ENCODE measurements at places on chromosomes 13 and 19.

GRCh38 chr13:85544756-85545155, 254.5 kb downstream of the SLITRK6 start:
- DNase-seq, result no peak

GRCh38 chr13:25905611-25906010, 146.2 kb downstream of the SHISA2 start:
- DNase-seq, result no peak

DNA sequence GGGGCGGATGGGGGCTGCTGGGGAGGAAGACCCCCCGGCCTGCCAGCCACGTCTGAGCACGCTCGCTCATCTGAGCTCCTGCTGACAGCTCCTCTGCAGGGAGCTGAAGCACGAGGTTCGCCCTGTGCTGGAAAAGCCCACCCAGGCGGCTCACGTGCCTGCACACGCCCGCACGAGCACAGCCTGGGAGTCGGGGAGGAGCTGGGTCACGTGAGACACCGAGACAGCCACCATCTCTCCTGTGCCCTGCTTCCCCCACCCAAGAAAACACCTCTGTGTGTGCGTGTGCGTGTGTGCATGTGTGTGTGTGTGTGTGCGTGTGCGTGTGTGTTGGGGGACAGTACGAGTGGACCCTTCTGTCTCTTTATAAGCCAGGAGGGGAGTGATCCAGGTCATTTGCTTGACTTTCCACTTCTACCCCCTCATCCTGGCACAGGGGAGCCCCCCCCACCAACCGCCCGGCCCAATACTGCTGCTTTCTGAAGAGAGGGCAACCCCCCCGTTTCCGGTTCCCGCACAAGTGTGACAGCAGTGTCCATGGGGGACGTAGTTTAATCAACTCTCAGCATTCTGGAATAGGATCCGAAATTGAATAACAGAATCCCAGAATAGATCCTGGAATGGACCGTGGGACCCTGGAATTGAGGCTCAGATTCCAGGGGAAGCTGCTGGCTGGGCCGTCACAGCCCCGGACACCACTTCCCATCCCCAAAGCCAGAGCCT, 42.5 kb downstream of the CELF5 start:
- DNase-seq, result no peak

- no peak for DNase-seq
These were observed 456.0 kb downstream of the TBC1D4 start for GRCh38 chr13:75025956-75026355.

DNA sequence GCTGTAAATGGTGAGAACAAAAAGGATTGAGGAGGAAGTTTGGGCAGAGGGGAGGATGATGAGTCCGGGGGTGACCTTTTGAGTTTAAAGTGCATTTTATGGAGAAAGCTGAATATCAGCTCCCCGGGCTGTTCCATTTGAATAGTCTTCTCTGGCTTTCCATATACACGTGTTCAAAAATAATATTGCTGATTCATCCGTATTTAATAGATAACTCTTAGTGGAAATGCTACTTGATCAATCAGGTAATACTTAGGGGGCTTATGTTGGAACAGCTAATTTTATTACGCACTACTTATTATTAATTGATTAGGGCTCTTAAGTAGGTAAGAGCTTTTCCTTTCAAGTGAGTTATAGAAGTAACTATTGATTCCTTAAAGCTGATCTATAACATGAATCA, 76.4 kb downstream of the ERCC5 start:
- DNase-seq, result no peak

GRCh38 chr19:28685802-28686201, 527.1 kb downstream of the UQCRFS1 start:
- no peak for DNase-seq

- DNase-seq, result no peak
These were observed 410.9 kb upstream of the SPRY2 start for GRCh38 chr13:80751854-80752253.

GRCh38 chr19:48390188-48391099, 907 bp downstream of the KDELR1 start:
- DNase-seq, result peak; percentile 74

- DNase-seq, result peak; percentile 20
These were observed 4.2 kb downstream of the PDX1 start for GRCh38 chr13:27923794-27924528.

- no peak for DNase-seq
These were observed 12.5 kb downstream of the INTS6 start for GRCh38 chr13:51440381-51440780.

- no peak for DNase-seq
These were observed 6.3 kb upstream of the RXFP2 start for GRCh38 chr13:31733066-31733465.

GRCh38 chr13:63855457-63856118, 2439.9 kb upstream of the PCDH20 start:
- no peak for DNase-seq

- DNase-seq, result no peak
These were observed 2.2 kb downstream of the TRIM28 start for GRCh38 chr19:58546019-58546530.

DNA sequence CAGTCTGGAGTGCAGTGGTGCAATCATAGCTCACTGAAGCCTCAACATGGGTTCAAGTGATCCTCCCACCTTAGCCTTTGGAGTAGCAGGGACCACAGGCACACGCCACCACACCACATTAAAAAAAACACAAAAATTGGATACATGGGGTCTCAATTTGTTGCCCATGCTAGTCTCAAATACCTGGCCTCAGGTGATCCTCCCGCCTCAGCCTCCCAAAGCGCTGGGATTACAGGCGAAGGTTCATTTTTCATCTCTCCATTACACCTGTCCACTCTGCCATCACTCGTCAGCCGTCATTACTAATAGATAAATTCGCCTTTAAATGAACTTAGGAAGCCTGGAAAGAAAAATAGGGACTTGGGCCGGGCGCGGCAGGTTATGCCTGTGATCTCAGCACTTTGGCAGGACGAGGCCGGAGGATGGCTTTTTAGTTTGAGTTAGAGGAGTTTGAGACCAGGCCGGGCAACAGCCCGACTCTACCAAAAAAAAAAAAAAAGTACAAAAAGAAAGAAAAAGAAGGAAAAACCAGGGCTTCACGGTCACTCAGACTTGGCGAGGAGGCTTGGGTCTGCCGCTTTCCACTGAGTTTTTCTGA, 685 bp upstream of the SUPT5H start:
- no peak for DNase-seq

- no peak for DNase-seq
These were observed 89.2 kb downstream of the MZT1 start for GRCh38 chr13:72638059-72638815.

DNA sequence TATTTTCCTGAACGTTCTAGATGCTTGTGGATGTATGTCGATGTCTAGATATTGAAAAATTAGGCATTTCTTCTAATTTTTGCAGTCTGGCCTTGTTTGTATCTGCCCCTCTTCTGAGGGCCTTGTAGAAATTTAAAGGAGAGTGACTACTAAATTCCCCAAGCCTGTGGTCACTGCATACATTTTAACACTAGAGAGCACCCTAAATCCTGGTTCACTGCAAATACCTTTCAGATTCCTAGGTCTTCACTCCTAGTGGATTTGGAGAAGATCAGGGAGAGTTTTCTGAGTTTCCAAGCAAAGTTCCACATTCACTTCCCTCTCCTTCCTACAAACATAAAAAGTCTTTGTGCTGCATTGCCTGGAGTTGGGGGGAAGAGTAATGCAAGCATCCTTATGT, 1272.5 kb downstream of the OLFM4 start:
- DNase-seq, result no peak

- DNase-seq, result no peak
These were observed 562.0 kb downstream of the MYO16 start for GRCh38 chr13:109191413-109191812.

GRCh38 chr19:40246292-40247073, 20.0 kb upstream of the CCNP start:
- DNase-seq, result no peak

GRCh38 chr13:87676254-87677042, 5.3 kb downstream of the SLITRK5 start:
- DNase-seq, result no peak

GRCh38 chr13:49472186-49472585, 23.6 kb upstream of the PHF11 start:
- DNase-seq, result no peak

DNA sequence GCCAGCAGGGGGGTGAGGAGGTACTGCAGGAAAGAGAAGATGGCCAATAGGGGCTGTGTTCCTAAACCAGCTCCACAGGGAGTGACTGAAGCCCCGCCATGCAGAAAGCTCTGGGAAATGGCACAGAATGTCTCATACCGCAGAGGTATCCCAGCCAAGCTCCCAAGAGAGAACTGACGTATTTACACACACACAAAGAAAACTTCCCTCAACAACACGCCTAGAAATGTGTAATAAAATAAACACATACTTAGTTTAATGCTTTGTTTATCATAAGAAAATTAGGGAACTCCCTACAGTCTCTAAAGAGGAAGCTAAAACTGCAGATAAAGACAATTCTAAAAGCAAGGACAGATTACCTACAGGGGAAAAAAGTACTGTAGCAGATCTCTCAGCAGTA, 40.0 kb downstream of the ESD start:
- no peak for DNase-seq

GRCh38 chr19:53034948-53035675, 9.4 kb upstream of the ERVV-2 start:
- DNase-seq, result no peak

- no peak for DNase-seq
These were observed 135.9 kb downstream of the RAP2A start for GRCh38 chr13:97569841-97570240.

DNA sequence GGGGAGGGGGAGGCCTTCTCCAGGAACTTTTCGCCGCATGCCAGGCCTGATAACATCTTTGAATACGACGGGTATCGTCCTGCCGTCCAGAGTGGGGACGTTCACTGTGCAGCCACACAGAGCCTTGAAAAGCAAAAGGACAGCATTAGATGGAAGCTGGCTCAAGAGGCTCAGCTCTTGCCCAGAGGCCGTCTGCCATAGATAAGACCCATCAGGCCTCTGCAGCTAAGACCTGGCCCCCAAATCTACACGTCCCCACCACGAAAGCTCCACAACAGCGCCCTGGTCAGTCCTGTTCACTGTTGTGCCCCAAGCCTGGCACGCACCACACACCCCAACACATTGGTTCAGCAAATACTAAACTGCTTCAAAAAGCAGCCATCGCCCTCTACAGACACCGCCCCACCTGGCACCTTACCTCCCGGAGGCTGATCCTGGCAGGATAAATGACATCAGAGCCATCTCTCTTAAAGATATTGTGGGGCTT, 2.1 kb downstream of the DNAJB1 start:
- DNase-seq, result no peak

GRCh38 chr19:3179739-3180293, 1.2 kb downstream of the S1PR4 start:
- DNase-seq, result peak; percentile 61

- DNase-seq, result no peak
These were observed 359.4 kb downstream of the ITGBL1 start for GRCh38 chr13:101811881-101812280.

DNA sequence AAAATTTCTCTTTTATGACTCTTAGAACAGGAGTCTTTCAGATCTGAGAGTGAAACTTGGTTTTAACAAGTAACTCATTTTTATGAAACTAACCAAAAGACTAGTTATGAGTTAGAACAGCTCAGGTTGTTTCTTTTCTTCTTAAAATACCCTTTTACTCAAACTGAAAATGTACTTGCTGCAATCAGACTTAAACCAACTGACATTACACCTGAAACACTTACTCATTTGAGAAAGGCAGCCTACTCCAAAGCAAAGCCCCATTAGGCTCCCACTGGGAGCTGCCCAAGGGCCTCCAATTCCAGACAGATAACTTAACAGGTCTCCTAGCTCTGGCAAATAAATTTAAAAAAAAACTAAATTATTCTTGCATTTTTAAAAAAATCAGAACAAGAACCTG, 3.6 kb downstream of the FOXO1 start:
- DNase-seq, result peak; percentile 44

- DNase-seq, result no peak
These were observed 51.5 kb upstream of the MRI1 start for GRCh38 chr19:13712767-13713201.

- DNase-seq, result no peak
These were observed 132.2 kb downstream of the NUFIP1 start for GRCh38 chr13:44857061-44857460.

- DNase-seq, result peak; percentile 95
These were observed 2.8 kb downstream of the PTGER1 start for GRCh38 chr19:14472202-14472938.

- no peak for DNase-seq
These were observed 57.6 kb downstream of the PCCA start for GRCh38 chr13:100146534-100146933.

- DNase-seq, result no peak
These were observed 16.0 kb downstream of the LSM4 start for GRCh38 chr19:18306888-18307260.

DNA sequence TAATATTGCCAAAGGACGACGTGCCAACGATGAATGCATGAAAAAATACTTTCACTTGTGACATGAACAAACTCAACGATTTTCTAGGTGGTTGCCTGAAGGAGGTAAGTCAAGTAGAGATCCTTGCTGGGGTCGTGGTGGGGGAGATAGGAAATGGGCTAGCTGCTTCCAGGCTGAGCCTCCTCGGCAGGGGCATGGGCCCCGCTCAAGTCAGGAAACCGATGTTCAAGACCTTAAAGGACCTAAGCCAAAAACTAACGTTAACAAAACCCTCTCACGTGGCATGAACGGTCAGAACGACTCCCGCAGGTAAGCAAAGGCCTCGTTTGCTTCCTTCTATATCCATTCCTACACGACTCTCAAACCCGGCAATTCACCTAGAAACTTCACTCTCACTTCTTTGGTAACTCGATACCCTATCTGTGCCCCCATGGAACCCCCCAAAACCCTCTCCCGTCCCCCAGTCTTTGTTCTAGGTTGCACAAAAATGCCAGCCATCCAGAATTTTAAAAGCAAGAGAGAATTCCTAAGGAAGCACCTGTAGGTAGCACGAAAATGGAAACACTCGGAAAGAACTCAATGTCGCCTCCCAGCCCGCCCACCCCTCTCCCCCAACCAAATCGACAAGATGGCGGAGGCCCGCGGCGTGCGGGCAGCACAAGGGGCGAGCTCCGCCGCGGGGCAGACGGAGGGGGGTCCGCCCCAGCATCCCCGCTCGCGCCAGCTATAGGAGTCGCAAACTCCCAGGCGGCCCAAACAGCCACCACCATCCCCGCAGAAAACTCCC, 13.6 kb downstream of the ACP4 start:
- DNase-seq, result peak; percentile 58

- no peak for DNase-seq
These were observed 166.8 kb downstream of the DCT start for GRCh38 chr13:94312511-94313216.

GRCh38 chr19:27776524-27776923, 1436.4 kb downstream of the UQCRFS1 start:
- DNase-seq, result no peak

- DNase-seq, result no peak
These were observed 19.7 kb upstream of the PLPP2 start for GRCh38 chr19:310781-311496.

DNA sequence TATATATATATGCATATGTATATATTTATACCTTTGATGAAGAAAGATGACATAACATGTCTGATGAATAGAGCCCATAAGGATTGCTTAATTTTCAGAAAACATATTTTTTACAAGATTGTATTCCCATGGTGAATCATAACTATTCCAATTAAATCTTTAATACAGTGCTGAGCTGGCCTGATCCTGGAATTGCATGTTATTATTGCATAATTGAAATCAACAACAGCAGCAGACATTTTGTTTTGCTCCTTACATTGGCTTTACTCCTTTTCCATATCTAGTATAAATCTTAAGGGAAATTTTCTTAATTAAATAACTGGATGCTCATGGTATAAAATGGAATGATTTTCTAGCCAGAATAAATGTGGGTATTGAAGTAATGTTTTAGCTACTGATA, 22.0 kb downstream of the POSTN start:
- DNase-seq, result no peak

GRCh38 chr19:13846557-13847406, 30.2 kb upstream of the NANOS3 start:
- peak; percentile 99 for DNase-seq

Measured in stimulated activated naive CD8-positive, alpha-beta T cell treated with anti-CD3 and anti-CD28 coated beads, Interleukin-15, Interleukin-2, amounts not matched to agents 100 U/mL and 50 U/mL, for 24 hours (primary cell).